ENCODE measurements at places on chromosomes 2 and 18. TPM values are rescaled to one million over a fixed set of nuclear protein-coding genes. Genes with fewer than 3 reads are reported as not detected.

- no peak for DNase-seq
Observed at GRCh38 chr18:24043403-24043802, 28.8 kb downstream of the TTC39C start.

GRCh38 chr18:56248610-56249235 lies 389.7 kb downstream of the TXNL1 start:
- no peak for DNase-seq

- DNase-seq = no peak
Observed at GRCh38 chr2:140990416-140990815, 1140.4 kb downstream of the LRP1B start.

DNA sequence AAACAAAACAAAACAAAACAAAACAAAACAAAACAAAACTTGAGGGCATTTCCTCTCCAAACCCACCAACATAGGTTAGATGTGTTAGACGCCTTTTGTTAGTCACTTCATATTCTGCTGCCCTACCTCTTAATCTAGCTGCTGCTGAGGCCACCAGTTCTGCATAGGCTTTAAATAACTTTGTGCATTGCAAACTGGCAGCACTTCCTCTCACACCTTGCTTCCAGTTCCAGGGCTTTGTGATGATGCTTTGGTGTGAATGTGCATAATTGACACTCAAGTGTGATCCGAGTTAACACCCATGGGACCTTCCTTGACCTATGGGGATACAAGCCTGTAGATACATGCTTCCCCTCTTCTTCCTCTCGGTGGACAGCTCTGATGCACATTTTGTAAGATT lies 2.3 kb upstream of the SERPINB11 start:
- DNase-seq = no peak

GRCh38 chr2:234448506-234449184 lies 48.2 kb downstream of the ARL4C start:
- no peak for DNase-seq

- DNase-seq = no peak
Observed at GRCh38 chr2:11532416-11533055, 1.3 kb upstream of the GREB1 start.

DNA sequence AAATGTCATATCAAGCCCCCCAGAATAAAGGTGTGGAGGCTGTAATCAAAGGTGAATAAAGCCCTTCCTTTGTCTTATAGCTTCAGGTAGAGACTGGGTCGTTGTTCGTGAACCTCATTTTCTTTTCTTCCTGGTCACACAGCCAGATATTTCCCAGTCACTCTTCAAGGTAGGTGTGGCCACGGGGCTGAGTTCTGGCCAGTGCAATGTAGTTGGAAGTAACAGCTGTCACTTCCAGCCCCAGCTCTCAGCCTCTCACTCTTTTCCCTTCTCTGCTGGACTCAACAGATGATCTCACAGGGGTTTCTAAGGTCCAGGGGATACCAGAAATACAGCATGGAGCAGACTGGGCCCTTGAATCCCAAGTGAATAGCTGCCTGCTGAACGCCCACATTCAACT lies 15.8 kb upstream of the TRPM8 start:
- no peak for DNase-seq

GRCh38 chr2:54444503-54444902 lies 11.6 kb upstream of the SPTBN1 start:
- DNase-seq = no peak

DNA sequence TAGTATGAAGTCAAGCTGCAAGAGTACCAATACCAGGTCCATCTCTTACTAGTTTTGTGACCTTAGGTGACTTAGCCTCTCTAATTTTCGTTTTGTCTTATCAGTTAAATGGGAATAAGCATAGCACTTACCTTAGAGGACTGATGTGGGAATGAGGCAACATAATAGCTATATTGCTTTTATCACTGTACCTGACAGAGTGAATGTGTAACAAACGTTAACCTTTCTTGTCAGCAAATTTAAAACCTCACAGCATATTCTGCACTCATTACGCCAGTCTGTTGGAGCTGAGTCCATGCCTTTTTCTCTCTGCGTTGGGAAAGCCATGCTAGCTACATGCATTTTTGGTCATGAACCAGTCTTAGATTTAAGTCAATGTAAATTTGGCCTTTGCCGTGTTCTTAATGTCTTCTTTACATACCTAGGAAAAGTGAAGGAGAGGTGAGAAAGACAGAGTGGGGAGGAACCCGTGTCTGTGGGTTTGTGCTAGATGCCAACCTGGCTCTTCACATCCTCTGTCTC lies at the start of gene IL36B:
IL36B (minus strand) TSS at position 472 of the 522 bp plus-strand sequence.
- no peak for DNase-seq

- no peak for DNase-seq
Observed at GRCh38 chr18:68083776-68084175, 567.3 kb upstream of the DSEL start.

DNA sequence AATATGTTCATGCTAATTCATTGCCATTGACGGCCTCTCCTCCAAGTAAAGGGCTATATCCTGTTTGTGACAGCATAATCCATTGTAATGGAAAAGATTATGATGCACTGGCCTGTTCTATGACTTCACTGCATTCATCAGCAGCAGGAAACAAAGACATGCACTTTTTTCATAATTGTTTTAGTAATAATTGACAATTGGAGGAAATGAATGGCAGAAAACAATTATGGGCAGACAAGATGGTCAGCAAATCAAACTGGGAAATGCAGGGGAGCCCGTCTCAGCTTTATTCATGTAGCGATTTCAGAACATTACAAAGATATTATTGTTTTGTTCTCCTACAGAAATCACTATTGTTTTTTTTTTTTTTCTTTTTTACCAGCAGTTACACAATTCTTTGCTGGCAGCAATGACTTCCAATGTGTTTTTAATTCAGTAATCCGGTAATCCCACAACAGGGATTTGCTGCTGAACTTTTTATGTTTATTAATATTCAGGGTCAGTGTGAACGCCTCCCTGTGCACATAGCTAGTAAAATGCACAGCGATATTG lies 33.8 kb upstream of the RASGRP3 start:
- DNase-seq = no peak

Gene CYP26B1
- not detected for total RNA-seq

Gene SLC9A2
- total RNA-seq = not detected

Data from naive thymus-derived CD4-positive, alpha-beta T cell (primary cell).